ENCODE measurements at places on chromosomes 3 and 15.

DNA sequence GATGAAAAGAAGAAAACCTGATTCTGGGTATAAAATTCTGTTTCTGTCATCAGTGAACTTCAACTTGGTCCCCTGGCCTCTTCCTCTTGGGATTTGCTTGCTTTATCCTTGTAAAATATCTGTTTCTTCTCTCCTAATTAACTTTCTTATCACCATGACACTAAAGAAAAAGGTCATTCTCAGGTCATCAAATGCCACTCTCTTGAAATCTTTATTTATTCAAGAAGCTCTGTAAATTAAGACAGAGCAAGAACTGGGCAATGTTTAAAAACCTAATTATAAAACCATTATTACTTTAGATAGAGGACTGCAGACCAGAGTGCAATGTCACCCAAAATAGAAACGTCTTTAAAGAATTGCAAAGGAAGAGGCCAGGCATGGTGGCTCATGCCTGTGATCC lies 6.0 kb upstream of the LIPC start:
- no peak for DNase-seq

- no peak for DNase-seq
These were observed 1.4 kb downstream of the ISLR start for GRCh38 chr15:74174958-74175253.

DNA sequence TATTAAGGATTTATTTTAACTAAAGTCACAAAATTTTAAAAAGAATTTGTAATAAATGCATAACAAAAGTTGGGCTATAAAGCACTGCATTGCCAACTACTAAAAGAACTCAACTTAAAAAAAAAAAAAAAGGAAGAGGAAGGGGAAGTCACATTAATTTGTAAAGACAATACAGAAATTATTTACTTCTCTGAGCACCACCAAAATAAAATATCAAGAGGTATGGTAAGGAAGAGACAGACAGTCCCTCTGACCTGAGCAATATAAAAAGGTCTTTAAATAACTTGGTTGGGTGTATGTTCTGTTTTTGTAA lies 83.5 kb downstream of the UACA start:
- no peak for DNase-seq

DNA sequence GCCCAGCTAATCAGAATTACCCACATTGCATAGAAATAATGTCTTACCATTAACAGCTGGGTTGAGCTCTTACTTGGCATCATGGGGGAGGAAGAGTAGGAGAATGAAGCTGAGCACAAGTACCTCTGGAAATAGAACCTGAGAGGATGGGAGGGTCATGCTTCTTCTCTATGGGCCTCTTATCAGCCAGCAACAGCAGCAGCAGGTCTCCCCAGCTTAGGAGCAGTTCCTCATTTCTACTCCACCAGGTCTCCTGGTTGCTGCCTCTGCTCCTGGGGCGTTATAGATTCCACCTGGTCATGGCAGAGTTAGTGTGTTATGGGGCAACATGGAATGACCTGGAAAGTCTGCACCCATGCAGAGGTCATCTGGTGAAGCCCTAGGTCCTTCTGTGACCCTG lies 3.4 kb downstream of the FSD2 start:
- no peak for DNase-seq

DNA sequence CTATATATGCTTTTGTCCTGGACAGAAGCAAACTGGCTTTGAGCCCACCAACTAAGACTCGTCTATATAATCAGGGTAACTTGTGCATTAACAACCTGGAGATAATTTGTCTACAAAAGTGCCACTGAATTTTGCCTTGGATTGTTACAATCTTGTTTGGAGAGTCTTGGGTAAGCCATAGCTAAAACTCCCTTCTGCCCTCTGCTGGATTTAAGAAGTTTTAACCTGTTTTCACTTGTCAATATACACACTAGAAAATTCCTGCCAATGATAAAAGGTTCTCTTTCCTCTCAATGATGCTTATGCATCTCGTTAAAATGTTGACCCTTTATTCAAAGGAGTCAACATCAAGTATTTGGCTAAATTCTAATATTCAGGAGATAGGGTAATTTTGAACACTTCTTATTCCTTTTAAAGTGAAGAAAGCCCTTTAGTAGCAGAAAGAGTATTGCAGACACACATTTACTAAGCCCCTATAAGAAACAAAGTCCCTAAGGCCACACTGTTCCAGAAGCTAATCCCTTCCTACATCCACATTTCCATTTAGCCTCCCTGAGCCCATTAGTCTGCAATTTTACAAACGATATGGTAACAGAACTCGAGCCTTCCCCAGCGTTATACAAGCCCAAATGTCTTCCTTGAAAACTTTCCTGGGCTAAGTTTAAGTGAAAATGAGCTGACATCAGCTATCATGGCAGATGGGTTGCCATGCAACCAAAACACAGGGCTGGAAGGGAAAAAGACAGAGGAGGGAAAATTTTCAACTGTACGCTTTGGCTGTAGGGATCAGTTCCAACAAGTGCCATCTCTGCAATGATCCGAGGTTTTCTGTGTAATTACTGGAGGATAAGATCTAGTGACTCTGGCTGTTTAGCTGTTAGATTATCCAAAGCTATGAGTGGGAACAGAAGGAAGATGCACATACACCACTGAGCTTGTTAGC lies 75.9 kb upstream of the FGF12 start:
- DNase-seq, result no peak

DNA sequence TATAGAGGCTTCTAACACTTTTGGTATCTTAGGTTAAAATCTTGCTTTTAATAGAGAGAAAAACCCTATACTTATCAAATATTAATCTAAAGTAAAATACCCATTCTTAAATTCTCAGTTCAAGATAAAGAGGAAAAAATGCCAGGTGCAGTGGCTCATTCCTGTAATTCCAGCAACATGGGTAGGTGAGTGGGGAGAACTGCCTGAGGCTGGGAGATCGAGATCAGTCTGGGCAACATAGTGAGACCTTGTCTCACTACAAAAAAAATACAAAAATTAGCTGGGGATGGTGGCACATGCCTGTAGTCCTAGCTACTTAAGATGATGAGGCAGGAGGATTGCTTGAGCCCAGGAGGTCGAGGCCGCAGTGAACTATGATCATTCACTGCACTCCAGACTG lies 135.8 kb downstream of the CLASP2 start:
- no peak for DNase-seq

GRCh38 chr3:188542196-188542595 lies 388.2 kb downstream of the LPP start:
- DNase-seq, result no peak

DNA sequence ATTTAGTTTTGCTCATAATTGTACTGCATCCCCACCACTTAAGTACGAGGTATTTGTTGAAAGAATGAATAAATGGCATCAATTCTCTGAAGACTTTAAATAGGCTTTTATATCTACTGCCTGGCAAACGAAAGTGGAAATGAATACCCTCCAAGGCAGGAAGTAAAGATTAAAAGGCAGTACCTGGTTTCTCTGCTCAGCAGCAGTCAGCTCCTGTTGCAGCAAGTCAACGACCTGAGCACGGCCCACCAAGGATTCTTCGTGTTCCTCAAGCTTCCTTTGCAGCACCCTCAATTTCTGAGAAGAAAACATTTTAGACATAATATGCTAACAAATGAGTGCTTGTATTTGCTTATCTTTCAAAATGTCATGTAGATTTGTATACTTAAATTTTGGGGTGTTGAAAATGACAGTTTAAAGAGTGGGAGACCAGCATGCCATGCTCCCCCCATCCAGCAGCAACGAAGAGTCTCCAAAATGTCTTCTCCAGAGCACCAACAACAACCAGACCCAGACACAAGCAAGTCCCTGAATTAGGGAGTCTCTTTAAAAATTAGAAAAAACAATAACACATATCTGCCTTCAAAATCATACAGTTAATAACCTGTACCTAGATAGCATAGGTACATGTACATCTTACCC lies 31.2 kb downstream of the GOLGB1 start:
- DNase-seq, result no peak

DNA sequence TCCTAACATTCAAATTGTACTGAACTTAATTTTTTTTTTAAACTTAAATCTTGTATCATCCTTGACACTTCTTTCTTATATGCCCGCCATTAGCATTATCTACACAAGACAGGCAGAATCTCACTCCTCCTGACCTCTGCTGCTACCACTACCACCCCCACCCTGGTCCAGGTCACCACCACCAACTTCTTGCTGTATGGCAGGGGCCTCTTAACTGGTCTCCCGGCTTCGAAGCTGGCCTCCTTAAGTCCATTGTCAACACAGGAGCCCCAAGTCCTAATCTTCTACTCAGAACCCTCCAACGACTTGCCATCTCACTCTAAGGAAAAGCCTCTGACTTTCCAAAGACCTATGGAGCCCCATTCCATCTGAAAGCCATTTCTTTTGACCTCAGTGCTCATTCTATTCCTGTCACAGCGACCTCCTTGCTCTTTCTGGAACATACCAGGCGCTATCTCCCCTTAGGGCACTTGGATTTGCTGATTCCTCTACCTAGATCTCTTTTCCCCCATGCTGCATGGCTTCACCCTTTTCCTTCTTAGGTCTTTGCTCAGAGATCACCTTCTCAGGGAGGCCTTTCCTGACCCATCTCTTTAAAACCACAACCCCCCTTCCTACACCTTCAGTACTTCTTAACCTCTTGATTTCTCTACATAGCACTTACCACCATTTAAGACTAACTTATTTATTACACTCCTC lies 2.6 kb downstream of the PRC1 start:
- no peak for DNase-seq

DNA sequence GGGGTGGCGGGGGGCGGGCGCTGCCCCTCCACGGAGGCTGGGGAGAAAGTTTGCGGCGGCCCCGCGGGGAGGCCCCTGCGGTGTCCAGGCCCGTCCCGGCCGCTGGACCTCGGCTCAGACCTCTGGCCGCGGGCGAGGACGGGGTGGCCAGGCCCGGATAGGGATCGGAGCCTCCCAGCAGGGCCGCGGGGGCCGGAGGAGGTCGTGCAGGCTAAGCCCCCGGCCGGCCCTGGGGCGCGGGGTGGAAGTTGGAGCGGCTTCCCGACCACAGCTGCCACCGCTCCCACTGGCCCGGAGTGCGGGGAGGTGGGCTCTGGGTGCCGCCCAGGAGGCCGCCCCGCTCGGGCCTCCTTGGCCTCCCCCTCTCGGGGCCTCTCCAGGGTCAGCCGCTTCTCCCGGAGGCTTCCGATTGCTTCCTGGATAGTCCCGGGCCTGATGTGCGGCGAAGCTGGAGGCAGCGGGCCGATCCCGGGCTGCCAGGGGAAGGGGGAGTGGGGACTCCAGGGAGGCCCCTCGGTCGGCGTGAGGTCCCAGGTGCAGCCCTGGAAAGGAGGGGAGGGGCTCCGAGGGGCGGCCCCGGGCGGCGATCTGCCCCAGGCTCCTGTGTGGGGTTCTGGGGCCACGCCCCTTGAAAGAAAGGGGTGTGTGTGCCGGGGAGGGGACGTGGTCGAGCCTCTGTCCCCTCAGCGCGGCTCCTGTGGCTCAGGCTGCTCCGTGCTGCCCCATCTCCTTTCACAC lies 907 bp downstream of the PLXNA1 start:
- peak; percentile 29 for DNase-seq

DNA sequence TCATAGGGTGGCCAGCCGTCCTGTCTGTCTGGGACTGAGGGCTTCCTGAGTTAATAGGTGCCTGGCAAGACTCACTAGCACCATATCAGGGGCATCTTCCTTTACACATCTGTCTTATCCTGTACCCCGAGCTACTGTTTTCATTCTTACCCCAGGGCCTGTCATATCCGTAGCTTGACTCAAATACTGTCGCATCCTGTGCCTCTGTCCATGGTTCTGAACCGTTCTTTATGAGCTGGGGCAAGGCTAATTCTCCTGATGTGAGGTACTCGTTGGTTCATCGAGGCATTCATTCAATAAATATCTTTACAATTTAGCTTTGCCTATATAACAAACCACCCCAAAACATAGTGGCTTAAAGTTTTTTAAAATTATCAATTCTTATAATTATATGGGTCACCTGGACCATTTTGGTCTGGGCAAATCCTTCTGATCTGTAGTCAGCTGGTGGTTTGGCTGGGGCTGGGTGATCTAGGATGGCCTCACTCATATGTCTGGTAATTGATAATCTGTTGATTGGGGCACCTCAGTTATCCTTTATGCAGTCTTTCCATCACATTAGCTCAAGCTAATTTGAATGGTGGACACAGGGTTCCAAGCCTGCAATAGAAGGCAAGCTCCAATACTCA lies 121.2 kb downstream of the TLE3 start:
- DNase-seq, result no peak

DNA sequence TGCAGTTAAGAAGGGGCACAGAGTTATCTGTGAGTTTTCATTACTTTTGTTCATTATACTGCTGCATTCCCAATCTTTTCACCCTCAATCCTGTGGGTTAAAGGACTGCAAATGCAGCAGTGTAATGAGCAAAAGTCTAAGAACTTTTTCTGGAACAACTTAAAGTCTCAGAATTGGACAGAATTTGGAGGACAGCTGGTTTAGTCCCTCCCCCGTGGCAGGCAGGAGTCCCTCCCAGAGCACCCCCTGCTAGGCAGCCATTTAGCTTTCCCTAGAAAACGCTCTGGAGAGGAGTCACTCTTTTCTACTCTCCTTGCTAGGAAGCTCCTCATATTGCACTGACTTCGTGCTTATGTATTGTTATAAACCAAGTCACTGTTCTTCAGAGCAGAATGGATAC lies 156.3 kb upstream of the UBE2E1 start:
- DNase-seq, result no peak

- DNase-seq, result no peak
These were observed 27.4 kb downstream of the PRTG start for GRCh38 chr15:55715355-55716076.

DNA sequence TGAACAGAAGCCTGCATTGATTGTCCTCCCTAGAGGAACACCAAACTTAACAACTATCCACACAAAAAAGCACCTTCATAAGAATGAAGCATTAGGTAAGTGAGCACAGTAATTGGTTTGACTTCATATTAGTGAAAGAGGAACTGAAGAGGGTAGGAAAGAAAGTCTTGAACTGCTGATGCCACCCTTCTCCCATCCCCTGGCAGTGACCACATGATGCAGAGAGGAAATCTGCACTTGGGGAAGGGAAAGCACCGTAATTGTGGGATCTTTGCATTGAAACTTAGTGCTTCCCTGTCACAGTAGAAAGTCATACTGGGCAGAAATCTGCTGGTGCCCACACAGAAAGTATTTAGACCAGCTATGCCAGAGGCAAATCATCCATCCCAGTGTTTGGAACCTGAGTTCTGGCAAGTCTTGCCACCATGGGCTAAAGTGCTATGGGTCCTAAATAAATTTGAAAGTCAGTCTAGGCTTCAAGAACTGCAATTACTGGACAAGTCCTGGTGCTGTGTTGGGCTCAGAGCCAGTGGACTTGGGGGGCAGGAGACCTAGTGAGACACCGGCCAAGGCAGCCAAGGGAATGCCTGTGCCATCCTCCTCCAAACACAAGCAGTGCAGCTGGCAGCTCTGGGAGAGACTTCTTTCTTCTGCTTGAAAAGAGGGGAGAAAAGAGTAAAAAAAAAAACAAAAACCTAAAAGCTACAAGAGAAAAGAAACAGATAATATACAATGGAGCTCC lies 63.6 kb downstream of the SLC15A2 start:
- DNase-seq, result no peak

- DNase-seq, result no peak
These were observed at the start of gene TNNC1 for GRCh38 chr3:52453496-52454249. TNNC1 (minus strand) TSS chr3:52454041; CDS start chr3:52454015, 26 bp downstream.

- no peak for DNase-seq
These were observed 5.2 kb downstream of the PARP3 start for GRCh38 chr3:51947215-51947900.
